ENCODE measurements at places on chromosomes 7 and 10.

GRCh38 chr10:10209167-10209566, 808.5 kb upstream of the CELF2 start:
- DNase-seq: no peak

- DNase-seq: no peak
Measured at GRCh38 chr7:157037635-157038034, 27.2 kb upstream of the MNX1 start.

GRCh38 chr7:123131961-123132360, 67.8 kb downstream of the SLC13A1 start:
- DNase-seq: no peak

GRCh38 chr10:26950934-26951333, 90.2 kb upstream of the ABI1 start:
- DNase-seq: no peak

DNA sequence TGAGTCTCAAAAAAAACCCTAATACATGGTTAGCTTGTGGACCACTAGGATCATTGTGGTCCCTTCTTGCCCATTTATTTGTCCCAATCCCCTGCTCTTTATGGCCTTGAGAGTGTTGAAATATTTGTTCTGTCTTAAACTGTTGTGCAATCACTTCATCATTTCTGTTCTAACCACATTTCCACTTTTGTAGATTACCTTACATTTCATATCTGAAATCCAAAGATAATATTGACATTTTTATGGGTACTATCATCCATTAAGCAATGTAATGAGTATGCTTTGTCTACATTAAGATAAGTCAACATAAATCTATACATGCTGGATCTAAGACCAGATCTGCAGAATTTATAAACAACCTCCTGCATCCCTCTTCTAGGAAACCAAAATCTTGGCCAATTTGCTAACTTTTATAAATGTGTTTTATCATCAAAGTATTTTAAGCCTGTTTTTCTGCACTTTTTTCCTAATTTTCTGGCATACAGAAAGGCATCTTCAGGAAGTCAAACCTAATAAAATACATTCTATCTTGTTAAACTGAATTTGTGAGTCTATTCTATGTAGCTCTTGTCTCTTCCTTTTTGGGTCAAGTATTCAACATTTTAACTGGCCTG, 359.4 kb upstream of the CELF2 start:
- no peak for DNase-seq

All from stimulated activated CD4-positive, alpha-beta T cell treated with anti-CD3 and anti-CD28 coated beads, Interleukin-15, amount 100 ng/mL, for 1 hour (primary cell).